Activated T-cell treated with anti-CD3 and anti-CD28 coated beads, Interleukin-2, amount 50 U/mL, for 24 hours (primary cell): ENCODE measurements at places on chromosomes 4 and X.

DNA sequence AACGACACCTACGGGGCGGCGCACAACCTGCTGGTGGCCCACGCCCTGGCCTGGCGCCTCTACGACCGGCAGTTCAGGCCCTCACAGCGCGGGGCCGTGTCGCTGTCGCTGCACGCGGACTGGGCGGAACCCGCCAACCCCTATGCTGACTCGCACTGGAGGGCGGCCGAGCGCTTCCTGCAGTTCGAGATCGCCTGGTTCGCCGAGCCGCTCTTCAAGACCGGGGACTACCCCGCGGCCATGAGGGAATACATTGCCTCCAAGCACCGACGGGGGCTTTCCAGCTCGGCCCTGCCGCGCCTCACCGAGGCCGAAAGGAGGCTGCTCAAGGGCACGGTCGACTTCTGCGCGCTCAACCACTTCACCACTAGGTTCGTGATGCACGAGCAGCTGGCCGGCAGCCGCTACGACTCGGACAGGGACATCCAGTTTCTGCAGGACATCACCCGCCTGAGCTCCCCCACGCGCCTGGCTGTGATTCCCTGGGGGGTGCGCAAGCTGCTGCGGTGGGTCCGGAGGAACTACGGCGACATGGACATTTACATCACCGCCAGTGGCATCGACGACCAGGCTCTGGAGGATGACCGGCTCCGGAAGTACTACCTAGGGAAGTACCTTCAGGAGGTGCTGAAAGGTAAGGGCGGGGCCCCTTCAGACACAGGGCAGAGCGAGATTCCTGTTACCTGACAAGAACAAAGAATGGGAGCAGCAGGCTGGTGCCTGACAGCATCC is 11.7 kb downstream of the RPL9 start:
- H3K4me3 ChIP-seq, result peak overlapping the region; percentile 61
- peaks cover 45% of the 10 kb centered on the region for H3K4me1 ChIP-seq
- H3K27me3 ChIP-seq, result peaks cover 7% of the 10 kb centered on the region
- peaks cover 43% of the 10 kb centered on the region for H3K36me3 ChIP-seq
- peak; percentile 69 for DNase-seq

GRCh38 chr4:76380561-76380960 is 40.4 kb downstream of the CCDC158 start:
- H3K27ac ChIP-seq, result no peak overlapping the region
- peaks cover 1% of the 10 kb centered on the region for H3K4me1 ChIP-seq
- no peak overlapping the region for H3K4me3 ChIP-seq
- no peak for DNase-seq

GRCh38 chr4:76649086-76649485 is 214.1 kb downstream of the SHROOM3 start:
- H3K36me3 ChIP-seq, result no peaks in the 10 kb centered on the region
- H3K27ac ChIP-seq, result no peak overlapping the region
- peaks cover 32% of the 10 kb centered on the region for H3K27me3 ChIP-seq
- H3K4me3 ChIP-seq, result no peak overlapping the region
- H3K4me1 ChIP-seq, result no peaks in the 10 kb centered on the region
- DNase-seq, result no peak

GRCh38 chrX:30008031-30008430 is 207.3 kb upstream of the MAGEB2 start:
- H3K27ac ChIP-seq, result no peak overlapping the region
- no peak overlapping the region for H3K4me3 ChIP-seq
- H3K4me1 ChIP-seq, result no peaks in the 10 kb centered on the region
- no peak for DNase-seq

DNA sequence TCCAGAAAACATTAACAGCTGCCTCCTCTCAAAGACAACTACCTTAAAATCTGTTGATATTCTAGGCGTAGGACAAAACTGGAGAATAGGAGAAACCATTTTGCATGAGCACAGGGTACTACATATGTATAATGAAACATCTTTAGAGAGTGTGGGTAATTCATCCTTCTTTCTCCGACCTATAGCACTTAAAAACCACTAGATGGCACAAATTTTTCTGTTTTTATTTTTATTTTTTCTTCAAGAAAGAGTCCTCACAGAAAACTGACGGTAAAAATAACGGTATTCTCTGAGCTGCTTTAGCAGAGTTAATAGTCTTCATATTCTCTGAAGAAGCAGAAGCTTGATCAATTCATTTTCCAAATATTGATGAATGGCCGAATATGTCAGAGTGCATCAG is 14.6 kb downstream of the SMIM31 start:
- no peaks in the 10 kb centered on the region for H3K36me3 ChIP-seq
- no peaks in the 10 kb centered on the region for H3K4me1 ChIP-seq
- no peak overlapping the region for H3K27ac ChIP-seq
- no peak for DNase-seq
